Right renal pelvis (tissue), 4 donors: ENCODE measurements at places on chromosomes 12 and 14.

GRCh38 chr12:53067993-53068770 is 11.0 kb downstream of the SPRYD3 start:
- no peak for DNase-seq

DNA sequence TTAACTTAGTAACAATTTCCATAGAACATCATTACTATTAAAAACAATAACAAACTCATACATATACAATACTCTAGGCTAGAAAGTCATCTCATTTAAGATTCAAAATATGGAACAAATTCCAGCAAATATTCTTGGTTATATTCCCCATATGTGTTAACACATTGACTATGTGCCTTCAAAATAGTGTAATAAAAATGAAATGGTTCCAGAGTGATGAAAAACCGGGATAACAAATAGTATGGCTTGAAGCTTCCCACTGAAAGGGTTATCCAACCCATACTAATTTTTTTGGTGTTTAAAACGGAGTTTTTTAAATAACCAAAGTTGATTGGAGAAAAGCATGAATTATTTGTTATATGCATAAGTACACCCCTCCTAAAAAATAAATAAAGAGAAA is 5.3 kb downstream of the LRIG3 start:
- DNase-seq = no peak

- DNase-seq = no peak
These were observed 11.3 kb downstream of the PPP2R5C start for GRCh38 chr14:101772770-101773169.

DNA sequence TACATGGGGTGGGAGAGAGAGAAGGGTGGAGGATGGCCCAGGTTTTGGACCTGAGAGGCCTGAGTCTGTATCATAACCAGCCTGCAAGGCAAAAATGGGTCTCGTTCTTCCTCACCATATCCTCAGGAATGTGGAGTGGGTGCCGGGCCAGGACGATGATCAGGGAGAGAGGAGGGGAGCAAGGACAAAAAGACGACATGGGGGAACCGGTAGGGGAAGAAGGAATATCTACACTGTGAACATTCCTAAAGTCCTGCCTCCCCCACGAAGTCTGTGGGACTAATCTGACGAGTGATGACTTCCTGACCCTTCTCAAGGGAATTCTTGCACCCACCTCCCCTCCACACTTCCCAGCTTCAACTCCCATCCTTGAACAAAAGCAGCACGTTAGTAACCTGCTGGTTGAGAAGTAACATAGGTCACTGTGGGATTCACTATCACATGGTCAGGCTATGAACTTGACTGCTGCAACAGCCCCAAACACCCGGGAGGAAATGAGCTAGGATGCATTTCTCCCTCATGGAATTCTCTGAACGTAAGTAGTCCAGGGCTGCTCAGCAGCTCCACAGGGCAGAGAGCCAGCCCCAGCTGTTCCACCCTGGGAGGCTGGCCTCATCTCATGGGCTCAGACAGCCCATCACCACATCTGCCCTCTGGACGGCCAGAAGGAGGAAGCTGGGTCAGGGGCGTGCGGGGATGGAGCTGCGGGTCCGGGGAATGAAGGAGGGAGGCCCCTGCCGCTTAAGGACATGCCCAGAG is 36.8 kb upstream of the VWF start:
- DNase-seq = no peak
